ENCODE measurements at places on chromosomes 5 and 9.

GRCh38 chr5:133735346-133735745 lies 123.0 kb upstream of the FSTL4 start:
- DNase-seq, result peak; percentile 28

- DNase-seq, result peak; percentile 41
Observed at GRCh38 chr5:134392301-134392700, 19.4 kb downstream of the CDKN2AIPNL start.

DNA sequence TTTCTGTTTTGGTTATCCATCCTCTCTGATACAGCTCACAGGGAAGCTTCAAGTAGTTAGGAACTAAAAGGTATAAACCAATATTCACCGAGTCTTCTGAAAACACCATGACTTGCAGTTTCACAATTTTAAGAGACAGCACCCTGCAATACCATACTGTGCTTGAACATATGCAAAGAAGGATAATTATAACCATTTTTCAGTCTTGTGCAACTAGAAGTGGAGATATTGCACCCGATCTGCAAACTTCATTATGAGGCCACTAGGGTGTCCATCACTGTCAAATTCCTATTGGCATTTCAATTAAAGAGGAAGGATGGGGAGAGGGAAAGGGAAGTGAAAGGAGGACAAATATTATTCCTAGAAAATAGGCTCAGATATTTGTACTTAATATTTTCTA lies 32.4 kb upstream of the CEP120 start:
- no peak for DNase-seq

- no peak for DNase-seq
Observed at GRCh38 chr5:158538506-158539074, 561.1 kb downstream of the EBF1 start.

- DNase-seq, result no peak
Observed at GRCh38 chr5:76025069-76025468, 58.1 kb upstream of the SV2C start.

All from iris pigment epithelial cell (primary cell).